ENCODE measurements at places on chromosomes 2 and 18. TPM values are rescaled to one million over a fixed set of nuclear protein-coding genes. Genes with fewer than 3 reads are reported as not detected.

The ST6GAL2 gene
- total RNA-seq = not detected

The PRSS56 gene
- total RNA-seq = not detected

The TMEM163 gene
- 0.51 TPM for total RNA-seq

The TMEM37 gene
- total RNA-seq = not detected

The SMAD7 gene
- total RNA-seq = 3.2 TPM

The KCNE4 gene
- not detected for total RNA-seq

The PFN4 gene
- not detected for total RNA-seq

The CD207 gene
- total RNA-seq = not detected

The SERPINB13 gene
- total RNA-seq = not detected

The SMYD1 gene
- not detected for total RNA-seq

The NXPH2 gene
- not detected for total RNA-seq

The TMEM198 gene
- total RNA-seq = 6.6 TPM

The APCDD1 gene
- total RNA-seq = not detected

The TUBA3E gene
- not detected for total RNA-seq

The DSC3 gene
- total RNA-seq = not detected

The MDH1B gene
- 0.37 TPM for total RNA-seq

The AQP12B gene
- not detected for total RNA-seq

The DNER gene
- not detected for total RNA-seq

The UGT1A7 gene
- total RNA-seq = not detected

The ACMSD gene
- total RNA-seq = not detected

The COL4A4 gene
- total RNA-seq = 7.0 TPM

The SPATS2L gene
- total RNA-seq = 3.1 TPM

The YPEL5 gene
- 52.1 TPM for total RNA-seq

The GNAL gene
- 0.28 TPM for total RNA-seq

The DUSP28 gene
- 16.7 TPM for total RNA-seq

The TXNDC9 gene
- 28.5 TPM for total RNA-seq

The ATP6V1C2 gene
- total RNA-seq = not detected

The E2F6 gene
- 11.7 TPM for total RNA-seq

The BMP10 gene
- not detected for total RNA-seq

The PRKAG3 gene
- total RNA-seq = not detected

The EPHA4 gene
- not detected for total RNA-seq

The DUSP2 gene
- total RNA-seq = 37.3 TPM

Measured in OCI-LY7 (cell line).